NCI-H1417 treated with DMSO at 0.1 percent for 48 hours (cell line): ENCODE measurements at places on chromosomes 1 and 21.
A peak's percentile ranks its signal among the peaks of the same experiment; 100 is the strongest.

DNA sequence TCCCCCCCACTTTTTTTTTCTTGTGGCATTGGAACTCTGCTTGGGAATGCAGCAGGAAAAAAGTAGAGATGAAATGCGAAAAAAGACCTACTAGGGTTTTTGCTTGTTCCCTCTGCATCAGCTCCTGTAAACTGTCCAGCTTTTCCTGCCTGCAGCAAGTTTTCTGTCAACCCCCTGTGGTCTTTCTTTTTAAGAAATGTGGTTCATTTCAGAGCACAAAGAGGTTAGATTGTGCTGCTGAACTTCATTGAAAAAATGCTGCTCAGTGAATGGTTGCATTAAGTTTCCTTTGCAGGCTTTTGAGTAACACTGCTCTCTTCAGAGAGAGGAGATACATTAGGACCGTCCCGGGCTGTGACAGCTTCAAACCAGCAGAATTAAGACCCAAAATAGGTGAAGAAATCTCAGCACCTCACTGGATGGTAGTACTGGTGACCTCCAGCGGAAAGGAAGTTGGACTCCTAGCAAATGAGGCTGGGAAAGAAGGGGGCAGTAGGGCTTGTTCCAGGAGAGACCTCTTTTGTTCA is 80.7 kb downstream of the NDUFS5 start:
- DNase-seq: no peak

DNA sequence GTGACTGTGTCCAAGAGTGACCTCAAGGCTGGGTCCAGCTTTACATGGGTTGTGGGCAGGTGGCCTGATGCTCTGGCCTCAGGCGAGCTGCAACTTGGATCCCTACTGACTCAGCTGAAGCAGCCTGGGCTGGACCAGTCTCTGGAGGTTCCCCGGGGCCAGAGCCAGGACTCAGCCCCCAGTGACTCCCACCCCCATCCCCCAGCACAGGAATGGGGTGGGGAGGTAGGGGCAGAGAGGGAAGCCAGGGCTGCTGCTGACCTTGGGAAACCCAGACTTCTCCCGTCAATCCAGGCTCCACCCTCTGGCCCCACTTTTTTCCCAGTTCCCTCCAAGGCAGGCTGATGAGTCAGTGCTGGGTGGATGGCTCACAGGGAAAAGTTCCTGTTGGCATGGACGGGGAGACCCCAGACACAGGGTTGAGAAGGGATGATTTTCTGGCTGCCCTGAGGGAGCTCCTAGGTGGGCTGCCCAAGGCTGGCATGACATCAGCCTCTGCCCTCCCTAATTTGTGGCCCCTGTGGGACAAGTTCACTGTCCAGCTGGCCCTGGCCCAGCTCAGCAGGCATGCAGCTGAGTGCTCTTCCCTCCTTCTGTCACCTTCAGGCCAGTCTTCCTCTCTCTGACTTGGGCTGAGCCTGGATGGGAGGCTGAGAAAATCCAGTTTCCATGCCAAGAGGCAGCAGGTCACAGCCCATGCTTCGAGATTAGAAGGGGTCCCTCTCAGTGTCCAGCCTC is 2.2 kb downstream of the ZC3H12A start:
- no peak for DNase-seq

GRCh38 chr1:50968821-50969610 is 1.0 kb upstream of the CDKN2C start:
- no peak for DNase-seq

DNA sequence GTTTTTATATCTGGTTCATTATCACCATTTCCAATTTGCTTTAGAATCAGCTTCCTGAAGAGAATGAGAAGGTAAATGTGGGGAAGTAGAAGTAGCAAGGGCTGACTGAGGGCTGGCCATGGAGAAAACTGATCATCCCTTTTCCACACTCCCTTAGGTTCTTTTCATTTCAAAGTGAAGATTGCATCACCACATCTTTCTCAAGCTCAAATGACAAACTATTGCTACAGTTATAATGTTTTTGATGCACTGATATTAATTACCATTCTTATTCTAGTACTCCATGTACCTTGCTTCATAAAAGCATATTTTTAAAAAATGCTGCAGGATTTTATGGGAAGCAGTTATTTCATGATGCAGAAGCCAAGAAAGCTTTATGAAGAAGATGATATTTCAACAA is 7.9 kb upstream of the AK5 start:
- DNase-seq: no peak

- no peak for DNase-seq
Observed at GRCh38 chr21:40567501-40567900, 279.5 kb downstream of the DSCAM start.

GRCh38 chr1:73516451-73516850 is 681.5 kb downstream of the LRRIQ3 start:
- no peak for DNase-seq

DNA sequence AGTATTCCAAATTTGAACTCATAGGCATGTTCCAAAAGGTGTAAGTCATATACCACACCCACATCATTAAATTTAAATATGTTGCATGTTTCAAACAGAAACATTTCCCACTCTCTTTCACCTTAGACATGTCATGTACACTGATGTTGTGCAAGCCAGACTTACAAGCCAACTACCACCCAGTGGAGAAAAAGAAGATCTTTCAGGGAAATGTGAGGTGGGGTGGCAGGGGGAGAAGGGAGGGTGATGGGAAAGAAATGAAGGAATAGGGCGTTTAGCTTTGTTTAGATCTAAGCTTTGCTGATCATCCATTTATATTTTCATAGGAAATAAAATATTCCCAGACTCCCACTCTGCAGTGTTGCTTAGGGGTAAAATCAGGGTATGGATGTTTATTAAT is 1.6 kb downstream of the NEGR1 start:
- no peak for DNase-seq

DNA sequence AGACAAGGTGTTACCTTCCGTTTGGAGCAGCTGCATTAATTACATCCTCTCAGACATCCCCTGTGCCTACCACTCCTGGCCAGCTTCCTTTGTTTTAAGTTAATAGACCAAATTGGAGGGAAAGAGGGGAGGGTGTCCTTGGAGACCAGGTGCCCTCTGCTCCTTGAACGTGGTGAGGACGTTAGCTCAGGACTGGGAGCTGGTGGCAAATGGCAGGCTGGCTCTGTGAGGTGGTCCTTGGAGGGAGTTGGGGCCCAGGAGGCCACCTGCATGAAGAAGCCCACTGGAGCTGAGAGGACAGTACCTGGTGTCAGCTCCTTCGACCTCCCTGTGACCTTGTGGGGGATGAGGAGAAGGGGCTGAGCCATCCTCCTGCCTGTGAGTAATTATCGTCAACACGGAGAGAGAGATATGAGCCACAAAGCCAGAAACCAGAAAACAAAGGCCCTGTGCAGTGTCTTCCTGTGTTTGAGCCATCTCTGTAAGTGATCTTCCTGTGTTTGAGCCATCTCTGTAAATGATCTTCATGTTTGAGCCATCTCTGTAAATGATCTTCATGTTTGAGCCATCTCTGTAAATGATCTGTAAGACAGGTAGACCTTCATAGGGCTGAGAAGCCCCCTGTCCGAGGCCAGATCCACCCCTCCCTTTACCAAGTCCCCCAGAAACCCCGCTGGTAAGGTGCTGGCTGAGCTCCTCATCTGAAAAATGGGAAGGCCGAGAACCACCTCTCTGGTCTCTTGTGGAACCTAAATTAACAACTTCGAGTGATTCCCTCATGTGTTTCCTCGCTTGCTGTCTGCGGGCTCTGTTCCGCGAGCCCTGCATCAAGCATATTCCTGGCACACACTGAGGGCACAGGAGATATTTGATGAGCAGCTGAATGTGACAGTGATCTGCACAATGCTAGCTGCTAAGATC is 126.0 kb downstream of the CAMTA1 start:
- no peak for DNase-seq

- no peak for DNase-seq
Observed at GRCh38 chr1:184158896-184159681, 107.6 kb downstream of the TSEN15 start.

DNA sequence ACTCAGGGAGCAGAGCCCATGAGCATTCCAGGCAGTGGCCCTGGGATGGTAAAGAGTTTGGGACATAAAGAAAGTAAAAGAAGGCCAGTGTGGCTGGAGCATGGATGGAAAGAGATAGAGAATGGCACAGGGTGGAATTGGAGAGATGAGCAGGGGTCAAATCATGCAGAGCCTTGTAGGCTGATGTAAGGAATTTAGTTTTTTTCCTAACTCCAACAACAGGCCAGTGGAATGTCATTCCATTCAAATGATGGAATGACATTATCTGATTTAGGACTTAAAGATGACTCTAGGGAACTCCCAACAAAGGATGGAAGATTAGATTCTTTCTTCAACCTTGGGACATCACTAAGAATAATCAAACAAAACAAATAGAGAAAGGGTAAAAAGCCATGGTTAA is 12.8 kb upstream of the S100A2 start:
- DNase-seq: no peak

- DNase-seq: no peak
Observed at GRCh38 chr1:198128533-198128932, 28.3 kb upstream of the NEK7 start.

DNA sequence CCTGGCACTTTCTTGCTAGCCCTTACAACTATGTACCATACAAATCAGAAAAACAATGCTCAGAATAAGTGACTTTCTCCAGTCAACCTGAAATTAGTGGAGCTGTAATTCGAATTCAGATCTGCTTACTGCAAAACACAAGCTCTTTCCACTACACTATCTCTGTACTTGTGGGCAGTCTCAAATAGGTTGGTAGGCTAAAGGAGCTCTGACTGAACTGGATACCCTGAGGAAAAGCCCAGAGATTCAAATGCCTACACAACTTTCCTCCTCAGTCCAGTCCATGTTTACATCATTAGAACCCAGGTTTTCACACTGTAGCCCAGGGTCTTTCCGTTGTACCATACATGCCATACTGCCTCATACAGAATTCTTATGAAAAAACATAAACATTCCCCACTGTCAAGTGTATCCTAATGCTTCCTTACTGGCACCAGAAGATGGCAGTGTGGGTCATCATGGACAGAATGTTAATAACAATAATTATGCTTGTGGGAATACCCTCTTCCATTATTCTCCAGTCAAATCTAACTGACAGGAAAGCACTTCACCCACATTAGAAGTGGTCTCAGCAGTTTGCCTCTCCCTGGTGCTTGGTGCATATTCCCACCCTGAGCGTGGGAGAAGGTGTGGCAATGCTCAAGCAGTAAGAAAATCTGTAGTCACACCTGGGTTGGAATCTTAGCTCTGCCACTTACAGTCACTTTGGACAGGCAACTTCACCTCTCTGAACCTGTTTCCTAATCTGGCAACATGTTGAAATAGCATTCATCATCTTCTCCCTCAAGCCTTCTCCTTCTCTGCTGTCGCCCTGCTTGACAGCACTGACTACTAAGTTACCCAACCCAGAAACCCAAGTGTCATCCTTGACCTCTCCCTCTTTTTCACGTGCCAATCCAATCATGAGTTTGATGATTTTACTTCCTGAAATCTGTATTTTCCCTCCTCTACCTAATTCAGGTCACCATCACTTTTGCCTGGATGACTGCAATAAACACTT is 14.4 kb upstream of the ZFYVE9 start:
- peak; percentile 27 for DNase-seq

GRCh38 chr1:41450747-41451285 is 33.7 kb downstream of the EDN2 start:
- DNase-seq: no peak

DNA sequence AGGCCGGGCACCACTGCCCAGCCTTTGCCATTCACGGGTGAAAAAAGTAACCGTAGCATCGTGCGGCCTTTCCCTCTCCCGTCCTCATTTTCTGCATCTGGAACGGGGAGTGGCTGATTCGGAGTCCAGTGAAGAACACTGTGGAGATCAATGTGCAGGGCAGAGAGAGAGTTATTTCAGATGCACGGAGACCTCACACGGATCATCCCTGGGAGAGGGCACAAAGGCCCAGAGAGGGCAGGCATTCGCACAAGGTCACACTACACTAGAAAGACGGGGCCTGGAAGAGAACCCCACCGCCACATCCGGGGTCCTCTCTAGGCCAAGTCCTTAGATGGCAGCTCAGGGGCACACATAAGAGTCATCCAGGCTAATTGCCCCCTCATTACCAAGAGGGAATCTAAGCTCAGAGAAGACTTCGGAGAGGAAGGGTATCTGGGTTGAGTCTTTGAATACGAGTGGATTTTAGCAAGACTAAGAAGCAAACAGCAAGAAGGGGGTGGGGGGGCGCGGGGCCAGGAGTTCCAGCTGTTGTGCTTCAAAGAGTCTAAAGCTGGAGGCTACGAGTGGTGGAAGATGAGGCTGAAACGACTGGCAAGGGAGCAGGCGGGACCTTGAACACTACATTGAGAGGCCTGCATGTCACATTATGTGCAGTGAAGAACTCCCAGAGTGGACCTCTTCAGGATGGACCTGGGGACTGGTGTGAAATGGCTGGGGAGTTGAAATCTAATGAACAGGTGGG is 857 bp downstream of the GPX7 start:
- DNase-seq: no peak

DNA sequence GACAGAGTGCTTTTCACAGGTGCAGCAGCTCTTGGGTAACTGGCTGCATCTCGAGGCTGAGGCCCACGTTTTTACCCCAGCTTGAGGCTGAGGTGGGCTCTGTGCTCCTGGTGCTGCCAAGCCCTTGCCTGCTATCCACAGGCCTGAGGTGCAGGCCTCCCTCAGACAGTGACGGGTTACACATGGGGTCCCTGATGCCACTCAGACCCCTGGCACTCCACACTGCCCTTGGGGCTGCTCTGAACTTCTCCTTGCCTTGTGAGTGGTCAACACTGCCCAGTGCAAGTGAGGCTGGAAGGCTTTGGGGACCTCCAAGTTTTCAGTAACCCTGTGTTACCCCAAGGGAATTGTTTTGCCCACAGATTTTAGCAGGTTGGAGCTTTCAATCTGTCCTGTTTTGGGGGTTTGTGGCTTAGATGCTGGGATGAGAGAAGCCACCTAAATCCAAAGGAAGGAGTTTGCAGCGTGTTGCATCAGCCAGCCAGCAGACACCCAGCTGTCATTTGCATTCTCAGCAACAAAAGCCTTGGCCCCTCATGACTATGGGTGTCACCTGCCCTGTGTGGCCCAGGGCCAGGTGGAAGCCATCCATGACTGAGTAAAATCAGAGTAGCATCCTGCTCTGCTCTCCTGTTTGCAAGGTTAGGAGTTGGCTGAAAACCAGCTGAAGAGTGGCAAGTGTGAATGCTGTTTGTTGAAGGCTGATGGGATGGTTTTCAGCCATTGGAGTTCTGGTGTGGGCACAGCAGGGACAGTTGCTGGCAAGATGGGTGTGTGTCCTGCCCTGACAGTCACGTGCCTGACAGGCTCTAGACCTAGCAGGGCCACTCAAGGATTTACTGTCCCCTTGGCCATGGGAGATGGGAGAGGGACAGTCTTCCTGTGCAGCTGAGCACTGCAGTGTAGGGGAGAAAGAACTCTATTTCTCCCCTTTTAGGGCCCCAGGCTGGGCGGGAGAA is 3.2 kb downstream of the RNF187 start:
- DNase-seq: no peak
